Activated T-helper 1 cell treated with Interleukin-2 at 50 U/mL for 16 hours (primary cell): ENCODE measurements at places on chromosomes 12 and 14.

DNA sequence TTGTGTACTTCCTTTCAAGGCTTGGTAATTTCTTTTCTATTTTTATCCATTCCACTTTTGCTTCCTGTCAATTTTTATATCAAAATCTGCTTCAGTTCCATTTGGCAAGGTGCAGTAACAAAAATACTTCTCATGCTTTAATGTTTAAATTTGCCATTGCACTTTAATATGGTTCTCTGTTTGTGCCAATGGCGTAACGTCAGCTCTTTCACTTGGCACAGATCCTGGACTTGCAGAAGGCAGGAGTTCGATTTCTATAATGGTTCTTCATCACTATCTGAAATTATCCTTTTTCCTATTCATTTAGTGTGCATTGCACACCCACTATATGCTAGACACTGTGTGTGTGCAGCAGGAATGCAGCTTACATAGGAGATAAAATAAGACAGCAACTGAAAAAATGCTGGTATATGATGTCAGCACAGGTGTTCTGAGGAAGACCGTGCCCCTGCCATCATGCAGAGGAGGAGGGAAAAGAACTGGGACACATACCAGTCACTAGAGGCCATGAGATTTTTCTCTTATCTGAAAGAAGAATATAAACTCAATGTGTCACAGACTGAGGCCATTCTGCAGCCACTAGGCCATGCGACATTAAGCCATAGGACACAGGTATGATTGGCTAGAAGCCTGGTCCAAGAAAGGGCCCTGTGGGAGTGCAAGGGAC lies 298.2 kb downstream of the RPAP3 start:
- DNase-seq = no peak

DNA sequence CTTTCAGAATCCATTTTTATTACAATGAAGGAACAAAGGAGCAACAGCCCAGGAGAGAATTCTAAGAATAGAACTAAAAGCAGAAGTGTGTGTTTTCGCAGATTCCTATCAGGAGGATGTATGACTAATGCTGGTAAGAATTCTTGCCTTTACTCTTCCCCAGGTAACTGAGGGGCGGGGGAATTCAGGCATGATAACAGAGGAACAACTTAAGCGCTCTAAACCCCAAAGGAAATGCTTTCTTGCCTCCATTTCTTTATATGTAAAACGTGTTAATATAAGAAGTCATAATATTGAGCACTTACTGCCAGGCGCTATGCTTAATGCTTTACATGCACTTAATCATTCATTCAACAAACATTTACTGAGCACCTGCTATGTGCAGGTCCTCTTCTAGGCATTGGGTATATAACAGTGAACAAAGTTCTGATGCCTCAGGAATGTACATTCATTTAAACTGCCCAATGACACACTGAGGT lies 4.5 kb downstream of the HCAR1 start:
- DNase-seq = no peak

DNA sequence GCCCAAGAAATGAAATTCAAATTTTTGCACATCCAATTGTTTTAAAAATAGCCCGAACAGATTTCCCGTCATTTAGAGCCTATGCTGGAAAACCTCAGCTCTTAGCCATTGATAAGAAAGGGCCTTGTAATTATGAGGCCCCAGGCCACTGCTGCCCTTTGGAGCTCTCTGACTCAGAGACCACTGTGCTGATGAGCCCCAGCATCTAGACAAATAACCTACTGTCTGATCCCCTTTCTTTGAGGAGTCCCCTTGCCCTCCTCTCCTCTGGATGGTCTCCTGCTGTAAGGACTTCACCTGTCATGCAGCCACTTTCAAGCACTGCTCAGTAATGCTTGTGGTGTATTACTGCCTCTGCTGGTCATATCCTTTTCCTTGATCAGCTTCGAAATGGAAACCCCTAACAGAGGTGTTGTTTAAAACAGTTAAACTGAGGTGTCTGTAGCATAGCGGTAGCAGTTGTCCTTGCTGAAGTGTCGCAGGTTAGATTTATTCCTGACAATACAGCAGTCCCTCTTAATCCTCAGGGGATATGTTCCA lies 159.9 kb upstream of the SRRM4 start:
- DNase-seq = no peak

DNA sequence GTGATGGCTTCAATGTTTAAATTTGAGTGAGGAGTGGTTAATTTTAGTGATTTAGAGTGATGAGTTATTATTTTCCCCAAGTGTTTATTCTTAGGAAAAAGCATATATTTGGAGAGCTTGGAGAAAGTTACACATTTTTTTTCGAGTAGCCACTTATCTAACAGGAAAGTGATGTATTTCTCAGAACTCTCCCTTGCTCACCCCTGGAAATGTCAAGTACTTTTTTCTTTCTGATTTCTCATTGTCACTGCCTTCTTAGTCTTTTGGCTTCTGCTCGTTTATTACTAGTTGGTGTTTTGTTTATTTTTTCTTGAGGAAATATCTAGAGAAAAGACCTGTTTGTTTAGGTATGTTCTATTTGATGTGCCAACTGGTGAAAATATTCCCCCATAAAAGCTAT lies 58.8 kb downstream of the AEBP2 start:
- no peak for DNase-seq

DNA sequence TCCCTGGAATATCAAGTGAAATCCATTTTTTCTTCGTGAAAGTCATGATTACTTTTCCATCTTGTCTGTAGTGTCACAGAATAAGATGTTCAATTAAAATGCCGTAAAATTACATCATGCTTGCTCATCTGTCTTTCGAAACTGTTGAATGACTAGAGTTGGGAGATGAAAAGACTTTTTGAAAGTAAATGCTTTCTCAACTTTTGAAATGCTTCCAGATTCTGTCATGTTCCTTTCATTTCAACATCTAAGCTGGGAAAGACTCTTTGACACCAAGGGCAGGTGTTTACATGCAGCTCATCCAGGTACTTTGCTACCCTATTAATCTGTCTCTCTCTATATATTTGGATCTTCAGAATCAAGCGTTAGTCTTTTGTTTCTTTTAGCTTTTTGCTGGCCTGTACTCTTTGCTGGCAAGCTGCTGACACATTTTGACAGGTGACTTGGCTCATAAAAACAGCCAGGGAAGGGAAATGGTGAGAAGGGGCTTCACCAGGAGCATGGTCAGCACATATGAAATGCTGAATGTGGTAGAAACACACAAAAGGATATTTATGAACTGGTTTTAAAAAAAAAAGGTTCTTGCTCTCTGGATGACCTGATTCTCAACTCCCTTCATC lies 77.0 kb upstream of the METAP2 start:
- DNase-seq = no peak

GRCh38 chr12:101838628-101839323 lies 8.0 kb upstream of the GNPTAB start:
- no peak for DNase-seq

GRCh38 chr12:123748161-123748560 lies 13.9 kb upstream of the DNAH10 start:
- DNase-seq = no peak

DNA sequence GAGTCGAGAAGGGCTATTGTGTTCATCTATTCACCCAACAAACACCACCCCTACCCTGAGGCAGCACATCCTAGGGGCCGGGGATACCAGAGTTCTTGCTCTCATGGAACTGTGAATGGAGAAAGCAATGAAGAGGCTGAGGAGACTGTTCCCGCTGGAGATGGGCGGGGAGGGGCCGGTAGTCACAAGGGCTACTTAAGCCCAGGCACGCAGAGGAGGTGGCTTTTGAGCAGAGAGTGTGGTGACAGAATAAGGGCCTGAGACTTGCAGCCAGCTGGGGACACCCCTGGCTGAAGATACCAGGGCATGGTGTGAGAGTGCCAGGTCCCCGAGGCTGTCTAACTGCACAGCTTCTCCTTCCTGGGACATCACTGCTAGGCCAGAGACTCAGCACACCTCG lies 114.1 kb upstream of the EVL start:
- DNase-seq = no peak

GRCh38 chr12:117334855-117335587 lies 26.4 kb downstream of the NOS1 start:
- DNase-seq = no peak

GRCh38 chr12:10189653-10190052 lies 10.8 kb downstream of the TMEM52B start:
- DNase-seq = no peak

DNA sequence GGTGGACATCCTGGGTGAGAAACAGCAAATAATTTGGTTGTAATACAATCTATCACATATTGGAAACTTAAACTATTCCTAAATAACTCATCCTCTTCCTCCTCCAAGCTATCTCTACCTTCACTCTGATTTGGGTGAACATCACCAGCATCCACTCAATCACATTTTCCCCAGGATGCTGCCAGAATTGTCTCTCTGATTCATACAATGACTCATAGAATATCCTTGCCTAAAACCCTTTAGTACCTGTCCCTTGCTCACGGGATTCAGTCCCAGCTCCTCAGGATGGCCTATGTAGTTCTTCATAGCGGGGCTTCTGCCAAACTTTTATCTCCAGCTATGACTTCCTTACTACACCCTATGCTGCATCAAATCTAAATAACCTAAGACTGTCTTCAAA lies 146.8 kb downstream of the EMP1 start:
- DNase-seq = no peak

DNA sequence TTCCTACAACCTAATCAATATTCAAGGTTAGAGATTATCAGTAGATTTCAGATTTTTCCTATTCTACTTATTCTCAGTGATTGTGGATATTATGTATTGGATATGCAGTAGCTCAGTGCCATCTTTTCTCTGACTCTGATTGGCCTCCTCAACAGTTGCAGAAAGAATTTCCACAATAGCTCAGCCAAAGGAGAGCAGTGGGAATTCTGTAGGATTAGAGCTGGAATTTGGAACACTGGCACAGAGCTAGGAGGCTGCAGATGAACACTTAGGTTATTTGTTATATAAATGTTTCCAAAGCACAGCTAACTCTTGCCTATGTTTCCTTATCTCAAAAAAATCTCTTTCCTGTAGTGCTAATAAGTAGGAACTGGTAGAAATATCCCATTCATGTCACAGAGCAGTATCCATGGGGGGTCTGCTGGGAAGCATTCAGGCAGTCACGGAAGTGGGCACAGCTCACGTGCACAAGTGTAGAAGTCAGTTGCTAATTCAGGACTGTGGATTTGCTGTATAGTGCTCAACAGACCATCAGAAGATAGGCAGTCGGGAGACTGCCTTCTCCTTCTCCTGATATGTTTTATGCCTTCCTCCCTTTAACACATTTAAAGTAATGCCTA lies 116.2 kb upstream of the TMEM260 start:
- no peak for DNase-seq

DNA sequence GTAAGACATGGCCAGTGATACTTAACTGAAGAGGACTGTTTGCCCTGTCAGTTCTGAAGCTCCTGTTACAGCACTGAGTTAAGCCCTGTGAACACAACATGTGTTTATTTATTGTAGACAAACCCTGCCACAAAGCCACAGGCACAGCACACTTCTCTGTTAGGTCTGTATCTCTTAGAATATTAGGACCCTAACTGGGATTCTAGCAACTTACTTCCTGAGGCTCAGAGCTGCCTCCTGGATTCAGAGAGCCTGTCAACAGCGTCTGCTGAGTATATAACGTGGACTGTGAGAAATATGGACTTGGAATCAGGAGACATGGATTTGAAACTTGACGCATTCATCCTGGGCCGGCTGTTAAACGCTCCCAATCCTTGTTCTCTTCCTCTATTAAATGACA lies 135.0 kb upstream of the HIF1A start:
- DNase-seq = no peak

DNA sequence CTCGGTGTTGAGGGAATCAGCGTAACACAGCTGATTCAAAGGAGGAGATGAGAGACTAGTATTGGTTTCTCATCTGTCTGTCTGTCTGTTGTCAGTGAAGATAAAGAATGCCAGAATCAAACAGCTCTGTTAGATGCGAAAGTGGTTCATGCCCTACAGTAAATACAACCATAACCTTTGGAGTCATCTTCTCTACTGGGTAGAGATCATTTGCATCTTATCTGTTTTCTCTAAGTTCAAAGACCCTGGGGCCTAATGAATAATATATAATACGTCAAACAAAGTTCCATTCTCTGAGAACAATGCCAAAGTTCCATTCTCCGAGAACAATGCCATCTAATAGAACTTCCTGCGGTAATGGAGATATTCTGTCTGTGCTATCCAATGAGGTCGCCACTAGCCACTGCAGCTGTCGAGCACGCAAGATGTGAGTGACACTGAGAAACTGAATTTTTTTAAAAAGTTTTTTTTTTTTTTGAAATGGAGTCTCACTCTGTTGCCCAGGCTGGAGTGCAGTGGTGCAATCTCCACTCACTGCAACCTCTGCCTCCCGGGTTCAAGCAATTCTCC lies 6.6 kb downstream of the IL31 start:
- DNase-seq = no peak

GRCh38 chr12:79451978-79452377 lies 238.8 kb downstream of the PAWR start:
- no peak for DNase-seq

- DNase-seq = no peak
Measured at GRCh38 chr12:106585521-106586277, 2.9 kb downstream of the RFX4 start.

GRCh38 chr14:74491956-74492775 lies 939 bp downstream of the NPC2 start:
- no peak for DNase-seq

- DNase-seq = no peak
Measured at GRCh38 chr12:103422328-103422727, 73.4 kb downstream of the C12orf42 start.

- DNase-seq = no peak
Measured at GRCh38 chr12:79897617-79898016, 37.3 kb downstream of the PPP1R12A start.

DNA sequence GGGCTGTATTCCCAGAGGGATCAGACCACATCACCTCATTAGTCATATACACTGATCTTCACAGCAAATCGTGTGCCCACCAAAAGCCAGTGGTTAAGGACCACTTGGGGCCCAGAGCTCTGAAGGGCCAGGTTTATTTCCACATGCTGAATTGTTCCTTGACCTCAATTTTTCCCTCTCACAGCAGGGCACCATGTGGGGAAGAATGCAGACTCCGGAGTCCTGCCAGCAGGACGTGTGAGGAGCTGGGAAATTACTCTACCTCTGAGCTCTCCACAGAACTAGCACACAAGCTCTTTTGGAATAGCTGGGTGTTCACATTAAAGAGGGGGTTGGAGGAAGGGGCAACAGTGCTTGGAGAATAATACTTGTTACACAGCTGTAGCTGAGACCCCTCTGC lies 57.6 kb upstream of the SEL1L start:
- DNase-seq = no peak

DNA sequence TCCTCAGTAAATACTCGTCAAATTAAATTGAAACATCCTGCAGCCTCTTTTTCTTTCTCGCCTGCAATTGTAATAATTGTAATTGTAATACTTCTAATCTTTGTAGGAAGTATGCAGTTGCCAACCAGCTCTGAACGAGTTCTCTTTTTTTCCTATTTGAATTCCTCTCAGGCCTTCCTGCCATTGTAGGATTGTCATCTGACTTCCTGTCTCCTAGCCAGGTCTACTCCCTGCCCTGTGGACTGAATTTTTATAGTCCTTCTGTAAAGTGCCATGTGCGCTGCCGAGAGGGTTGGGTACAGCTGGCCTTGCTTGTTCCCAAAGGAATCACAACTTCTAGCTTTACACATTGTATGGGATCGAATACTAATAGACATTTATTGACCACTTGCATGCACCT lies 183.3 kb downstream of the SSPN start:
- no peak for DNase-seq

GRCh38 chr12:119843100-119843499 lies 34.0 kb downstream of the CIT start:
- DNase-seq = no peak

GRCh38 chr14:51079085-51079484 lies 15.8 kb downstream of the TRIM9 start:
- DNase-seq = no peak

- no peak for DNase-seq
Measured at GRCh38 chr12:72282721-72283120, 10.6 kb downstream of the TRHDE start.

- DNase-seq = no peak
Measured at GRCh38 chr14:62655166-62655565, 390.1 kb downstream of the KCNH5 start.
